ENCODE measurements at places on chromosomes 7 and 10.

DNA sequence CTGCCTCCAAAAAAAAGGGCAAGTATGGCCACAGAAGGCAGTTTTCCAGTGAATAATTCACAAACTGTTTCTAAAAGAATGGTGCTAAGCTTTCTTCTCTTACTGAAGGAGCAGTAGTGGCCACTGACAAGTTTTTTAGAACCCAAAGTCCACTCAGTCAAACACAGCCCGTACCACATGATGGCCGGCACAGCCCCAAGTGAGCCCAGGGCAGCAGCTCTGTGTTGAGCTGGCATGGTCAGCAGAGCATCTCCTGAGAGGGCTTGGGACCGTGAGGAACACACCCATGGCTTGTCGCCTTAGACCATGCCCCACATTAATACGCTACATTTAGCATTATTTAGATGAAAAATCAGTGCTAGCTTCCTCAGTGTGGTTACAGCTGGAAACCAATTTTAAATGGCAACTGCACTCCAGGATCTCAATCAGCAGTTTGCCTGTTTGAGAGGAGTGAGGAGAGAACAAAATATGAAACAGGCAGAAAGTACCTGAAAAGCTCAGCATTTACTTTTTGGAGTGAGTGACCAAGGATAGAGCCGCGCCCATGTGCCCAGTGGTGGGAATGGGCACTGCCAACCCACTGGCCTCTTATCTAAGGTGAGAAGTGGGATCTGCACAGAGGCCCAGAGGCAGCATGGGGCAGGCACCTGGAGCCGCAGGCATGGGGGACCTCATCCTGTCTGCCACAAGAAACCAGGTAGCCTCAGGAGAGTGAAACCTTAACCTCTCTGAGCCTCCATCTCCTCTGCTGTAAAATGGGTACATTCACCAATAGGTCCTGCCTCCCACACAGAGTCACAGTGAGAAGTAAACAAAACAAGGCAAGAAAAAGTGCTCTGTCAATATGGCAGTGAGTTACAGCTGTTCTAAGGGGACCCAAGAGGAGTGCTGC, 17.4 kb downstream of the PSAP start:
- DNase-seq: no peak

DNA sequence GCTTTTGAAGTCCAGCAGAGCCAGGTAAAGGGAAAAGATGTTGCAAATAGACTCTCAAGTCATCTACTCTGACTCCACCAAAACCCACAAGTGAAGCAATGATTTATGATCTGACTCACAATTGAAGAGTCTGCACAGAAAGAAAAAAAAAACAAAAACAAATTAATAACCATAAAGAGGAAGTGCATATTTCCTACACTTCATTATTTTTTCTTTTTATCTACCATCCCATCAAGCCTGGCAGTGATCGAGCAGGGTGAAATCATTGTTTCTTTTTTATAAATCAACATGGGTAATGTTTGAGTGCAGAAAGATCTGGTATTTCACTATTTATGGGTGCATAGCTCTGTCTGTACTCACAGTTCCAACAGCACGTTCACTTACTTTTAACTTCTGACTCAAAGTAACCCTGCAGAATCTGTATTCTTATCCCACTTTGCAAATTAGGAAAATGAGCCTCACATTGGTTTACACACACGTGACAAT, 829.0 kb downstream of the TNS3 start:
- DNase-seq: peak; percentile 92

DNA sequence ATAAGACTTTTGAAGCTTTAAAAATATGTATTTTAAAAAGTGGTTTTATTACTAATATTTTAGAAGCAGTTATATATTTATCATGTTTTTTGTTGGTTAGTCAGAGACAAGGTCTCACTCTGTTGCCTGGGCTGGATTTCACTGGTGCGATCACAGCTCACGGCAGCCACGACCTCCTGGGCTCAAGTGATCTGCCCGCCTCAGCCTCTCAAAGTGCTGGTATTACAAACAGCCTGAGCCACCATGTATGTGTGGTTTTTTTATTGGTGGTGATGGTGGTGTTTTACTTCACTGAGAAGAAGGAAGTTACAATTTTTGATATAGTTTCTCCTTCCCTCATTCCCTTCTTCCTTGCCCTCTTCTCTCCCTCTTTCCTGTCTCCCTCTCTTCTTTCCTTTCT, 13.4 kb downstream of the NHLRC2 start:
- no peak for DNase-seq

- DNase-seq: peak; percentile 23
These were observed 40.8 kb downstream of the HK1 start for GRCh38 chr10:69318867-69319727.

DNA sequence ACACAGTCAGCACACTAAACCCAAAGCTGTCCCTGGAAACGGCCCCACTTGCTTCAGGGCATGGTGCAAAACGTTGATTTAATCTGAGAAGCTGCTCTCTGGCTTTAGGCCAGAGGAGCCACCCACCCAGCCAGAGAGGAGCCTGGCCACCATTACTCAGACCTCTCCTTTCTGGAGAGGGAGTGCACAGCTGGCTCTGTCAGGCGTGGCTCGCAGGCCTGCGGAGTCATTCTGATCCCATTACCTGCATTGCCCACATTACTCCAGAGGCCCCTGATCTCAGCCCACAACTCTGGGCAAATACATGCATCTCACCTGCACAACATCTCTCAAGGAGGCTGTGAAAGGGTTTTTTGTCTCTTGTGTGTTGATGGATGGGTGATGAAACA, 370.0 kb upstream of the IGFBP3 start:
- peak; percentile 31 for DNase-seq

DNA sequence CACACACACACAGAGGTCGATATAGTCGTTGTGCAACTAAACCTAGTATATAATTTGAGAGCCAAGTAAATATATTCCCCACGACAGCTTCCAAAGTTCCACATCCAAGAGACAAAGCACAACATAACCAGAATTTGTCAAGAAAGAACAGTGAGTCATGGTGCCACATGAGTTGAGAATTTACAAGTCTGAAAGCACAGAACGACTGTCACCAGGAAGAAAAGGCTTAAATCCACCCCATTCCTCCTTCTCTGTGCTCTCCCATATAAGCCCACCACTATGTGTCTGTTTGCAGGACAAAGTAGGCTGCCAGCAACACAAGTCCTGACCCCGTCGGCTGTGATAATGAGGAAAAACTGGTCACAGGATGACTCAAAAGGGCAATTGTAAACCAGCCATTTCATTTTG, 32.8 kb downstream of the GSAP start:
- no peak for DNase-seq

GRCh38 chr10:88243836-88244730, 339.0 kb downstream of the RNLS start:
- DNase-seq: peak; percentile 85

DNA sequence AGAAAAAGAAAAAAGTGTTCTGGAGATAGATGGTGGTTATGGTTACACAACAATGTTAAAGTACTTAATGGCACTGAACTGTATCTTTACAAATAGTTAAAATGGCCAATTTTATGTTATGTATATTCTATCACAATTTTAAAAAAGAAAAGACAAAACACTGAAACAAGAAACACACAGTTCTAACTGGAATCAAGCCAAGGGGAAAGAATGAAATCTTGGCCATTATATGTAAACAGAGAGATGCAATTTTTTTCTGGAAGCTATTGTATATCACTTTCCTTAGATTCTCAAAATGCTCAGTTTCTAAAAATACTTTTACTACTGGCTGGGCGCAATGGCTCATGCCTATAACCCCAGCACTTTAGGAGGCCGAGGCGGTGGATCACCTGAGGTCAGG, 4.1 kb downstream of the COA1 start:
- no peak for DNase-seq

- no peak for DNase-seq
These were observed 2.8 kb downstream of the INHBA start for GRCh38 chr7:41700044-41700471.

DNA sequence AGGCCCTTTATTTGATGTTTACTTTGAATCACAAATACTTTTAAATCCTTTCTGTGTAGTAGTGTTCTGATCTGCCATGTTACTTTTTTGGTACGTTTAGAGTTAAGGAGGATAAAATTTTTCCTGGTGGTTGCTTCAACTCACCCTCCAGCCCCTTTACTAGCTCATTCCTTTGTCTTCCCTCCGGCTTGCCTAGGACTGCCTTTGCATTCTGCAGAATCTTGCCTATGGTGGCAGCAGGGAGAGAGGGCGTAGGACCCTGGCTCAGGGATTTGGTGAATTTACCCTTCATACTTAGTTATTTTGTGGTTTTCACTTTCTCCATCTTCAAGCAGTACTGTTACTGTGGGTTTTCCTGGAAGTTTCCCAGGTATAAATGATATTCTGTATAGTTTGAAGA, 833.5 kb downstream of the XPNPEP1 start:
- DNase-seq: no peak

DNA sequence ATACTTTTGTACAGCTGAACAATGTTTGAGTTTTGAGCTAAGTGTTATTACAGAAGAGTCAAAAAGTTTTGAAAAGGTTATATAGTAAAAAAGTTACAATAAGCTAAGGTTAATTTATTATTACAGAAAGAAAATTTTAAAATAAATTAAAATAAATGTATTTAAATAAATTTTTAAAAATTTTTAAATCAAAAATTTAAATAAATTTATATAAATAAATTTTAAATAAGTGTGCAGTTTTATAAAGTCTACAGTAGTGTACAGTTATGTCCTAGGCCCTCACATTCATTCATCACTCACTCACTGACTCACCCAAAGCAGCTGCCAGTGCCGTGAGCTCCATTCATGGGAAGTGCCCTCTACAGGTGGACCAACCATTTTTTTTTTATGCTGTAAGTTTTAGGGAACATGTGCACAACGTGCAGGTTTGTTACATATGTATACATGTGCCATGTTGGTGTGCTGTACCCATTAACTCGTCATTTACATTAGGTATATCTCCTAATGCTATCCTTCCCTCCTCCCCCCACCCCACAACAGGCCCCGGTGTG, 462.9 kb upstream of the ZMIZ1 start:
- DNase-seq: peak; percentile 21

DNA sequence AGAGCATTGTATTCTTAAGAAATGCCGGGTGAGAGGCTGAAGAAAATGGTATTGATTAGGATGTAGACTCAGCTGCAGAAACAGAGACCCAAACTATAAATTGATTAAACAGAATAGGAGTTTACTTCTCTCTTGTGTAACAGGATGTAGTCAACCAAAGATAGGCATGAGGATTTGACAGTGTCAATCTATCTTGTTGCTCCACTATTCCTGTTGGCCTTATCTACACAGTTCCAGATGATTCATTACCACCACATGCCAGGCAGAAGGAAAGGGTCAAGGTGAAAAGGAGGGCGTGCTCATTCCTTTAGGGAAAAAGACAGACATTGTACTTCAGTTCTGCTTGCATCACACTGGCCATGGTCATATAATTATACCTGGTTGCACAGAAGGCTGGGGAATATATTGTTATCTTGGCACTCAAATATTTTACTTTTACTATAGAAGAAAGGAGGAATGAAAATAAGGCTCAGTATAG, 11.9 kb upstream of the DMTF1 start:
- DNase-seq: peak; percentile 88

- no peak for DNase-seq
These were observed 12.5 kb downstream of the CYP3A43 start for GRCh38 chr7:99840136-99840869.

- no peak for DNase-seq
These were observed 240.7 kb downstream of the TCERG1L start for GRCh38 chr10:131070856-131071255.

GRCh38 chr7:82172881-82173280, 270.7 kb downstream of the CACNA2D1 start:
- DNase-seq: peak; percentile 14

- peak; percentile 99 for DNase-seq
These were observed 27.9 kb upstream of the ASCC1 start for GRCh38 chr10:72243822-72244437.

DNA sequence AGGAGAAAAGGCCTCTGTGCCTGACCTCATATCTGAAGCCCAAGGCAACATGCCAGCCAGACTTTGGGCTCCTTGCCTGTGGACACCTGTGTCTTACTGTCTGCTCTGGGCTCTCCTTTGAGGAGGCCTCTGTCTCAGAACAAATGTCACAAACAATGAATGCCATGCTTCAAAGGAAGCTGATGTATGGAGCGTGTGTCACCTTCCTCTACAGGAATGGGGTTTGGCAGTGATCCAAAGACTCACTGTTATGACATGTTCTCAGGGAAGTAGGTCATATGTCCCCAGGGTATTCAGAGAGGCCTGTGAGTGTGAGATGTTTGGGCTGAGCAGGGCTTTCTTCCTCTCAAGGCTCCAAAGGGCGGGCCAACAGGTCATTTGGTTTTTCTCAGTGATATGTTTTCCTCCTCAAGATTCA, 38.4 kb downstream of the PTPRE start:
- peak; percentile 32 for DNase-seq

GRCh38 chr7:91465595-91466061, 201.4 kb downstream of the FZD1 start:
- no peak for DNase-seq

DNA sequence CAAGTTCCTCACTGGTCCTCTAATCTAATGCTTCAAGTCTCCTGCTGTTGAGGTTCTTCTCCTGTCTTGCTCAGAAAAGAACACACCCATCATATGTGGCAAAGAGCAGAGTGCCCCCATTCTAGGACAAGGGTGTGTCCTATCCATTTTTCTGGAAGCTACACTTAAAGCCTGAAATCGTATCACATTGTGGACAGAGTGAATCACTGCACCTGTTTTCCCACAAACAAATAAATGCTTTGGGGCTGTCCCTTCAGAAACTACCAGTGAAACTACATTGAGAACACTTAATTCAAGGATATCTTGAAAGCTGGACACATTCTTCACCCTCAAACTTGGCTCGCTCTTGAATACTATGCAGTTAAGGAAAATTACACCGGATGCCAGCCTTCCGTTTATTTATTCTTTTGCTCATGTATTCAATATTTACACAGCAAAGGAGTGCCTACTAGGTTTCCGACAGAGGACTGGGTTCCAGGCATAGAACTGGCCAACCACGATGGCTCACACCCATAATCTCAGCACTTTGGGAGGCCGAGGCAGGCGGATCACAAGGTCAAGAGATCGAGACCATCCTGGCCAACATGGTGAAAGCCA, 473.0 kb downstream of the GALNT17 start:
- DNase-seq: no peak

GRCh38 chr7:155811895-155812761, at the start of gene SHH:
TSS of gene SHH (minus strand) at chr7:155812463. CDS start at chr7:155812122, 341 bp downstream.
- DNase-seq: peak; percentile 10

GRCh38 chr10:68121852-68122251, 12.6 kb downstream of the MYPN start:
- peak; percentile 50 for DNase-seq

DNA sequence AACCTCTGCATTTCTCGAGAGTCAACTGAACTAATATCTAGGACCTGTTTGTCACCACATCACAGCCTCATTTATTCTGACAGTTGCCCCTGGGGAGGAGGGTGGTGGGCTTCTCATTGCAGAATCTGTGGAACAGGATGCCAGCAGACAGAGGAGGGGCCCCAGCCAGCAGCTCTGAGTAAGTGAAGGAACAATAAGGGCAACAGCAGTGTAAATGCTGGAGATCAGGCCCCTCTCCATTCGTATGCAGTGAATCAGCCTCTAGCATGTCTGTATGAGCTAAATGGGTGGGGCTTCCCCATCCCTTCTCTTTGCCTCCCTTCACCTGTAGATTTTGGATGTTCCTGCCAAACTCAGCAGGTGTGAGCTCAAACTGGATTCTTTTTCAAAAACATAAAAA, 7.7 kb upstream of the CPVL start:
- no peak for DNase-seq

GRCh38 chr7:150381785-150382122, 2.6 kb downstream of the ZNF775 start:
- DNase-seq: no peak
